Mesenteric fat pad (tissue), 1 donor: ENCODE measurements at places on chromosomes 2 and 18.

GRCh38 chr2:113281910-113282746 is 3.4 kb upstream of the PAX8 start:
- DNase-seq: no peak

DNA sequence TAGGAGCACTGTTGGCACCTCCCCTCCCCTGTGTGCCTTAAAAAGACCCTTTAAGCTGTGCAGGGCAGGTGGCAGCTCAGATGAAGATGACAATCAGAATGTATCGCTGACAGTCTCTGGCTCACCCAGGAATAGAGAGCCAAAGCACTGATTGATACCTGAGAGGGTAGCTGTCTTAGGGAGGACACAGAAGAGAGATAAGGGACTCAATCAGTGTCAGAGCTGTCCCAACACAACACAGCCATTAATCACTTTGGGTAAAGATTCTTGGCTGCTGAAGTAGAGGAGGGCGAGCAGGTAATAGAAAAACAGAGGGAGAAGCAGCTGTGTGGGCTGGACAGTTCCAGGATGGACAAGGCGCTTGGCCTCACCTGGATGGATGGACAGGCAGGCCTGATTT is 124.9 kb downstream of the NRP2 start:
- DNase-seq: no peak

DNA sequence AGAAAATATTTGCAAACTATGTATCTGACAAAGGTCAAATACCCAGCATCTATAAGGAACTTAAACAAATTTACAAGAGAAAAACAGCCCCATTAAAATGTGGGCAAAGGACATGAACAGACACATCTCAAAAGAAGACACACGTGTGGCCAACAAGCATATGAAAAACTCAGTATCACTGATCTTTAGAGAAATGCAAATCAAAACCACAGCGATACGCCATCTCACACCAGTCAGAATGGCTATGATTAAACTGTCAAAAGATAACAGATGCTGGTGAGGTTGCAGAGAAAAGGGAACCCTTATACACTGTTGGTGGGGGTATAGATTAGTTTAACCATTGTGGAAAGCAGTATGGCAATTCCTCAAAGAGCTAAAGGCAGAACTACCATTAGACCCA is 64.3 kb upstream of the RBMS1 start:
- no peak for DNase-seq

DNA sequence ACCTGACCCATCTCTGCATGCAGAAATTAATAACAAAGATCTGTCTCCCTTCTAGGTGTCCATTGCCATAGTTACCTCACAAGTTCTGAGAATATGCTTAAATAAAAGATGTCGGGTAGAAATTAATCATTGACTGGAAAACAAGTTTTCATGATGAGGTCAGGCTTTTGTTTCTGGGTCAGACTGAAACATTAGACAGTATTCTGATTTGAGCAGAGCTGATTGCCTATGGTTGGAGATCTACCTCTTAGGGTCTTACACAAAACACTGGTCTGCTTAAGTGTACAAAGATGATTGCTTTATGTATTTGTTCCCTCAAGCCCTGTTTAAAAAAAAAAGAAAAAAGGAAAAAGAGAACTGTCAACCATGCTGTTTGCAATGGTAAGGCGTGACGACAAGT is 956.4 kb downstream of the CPS1 start:
- DNase-seq: no peak

DNA sequence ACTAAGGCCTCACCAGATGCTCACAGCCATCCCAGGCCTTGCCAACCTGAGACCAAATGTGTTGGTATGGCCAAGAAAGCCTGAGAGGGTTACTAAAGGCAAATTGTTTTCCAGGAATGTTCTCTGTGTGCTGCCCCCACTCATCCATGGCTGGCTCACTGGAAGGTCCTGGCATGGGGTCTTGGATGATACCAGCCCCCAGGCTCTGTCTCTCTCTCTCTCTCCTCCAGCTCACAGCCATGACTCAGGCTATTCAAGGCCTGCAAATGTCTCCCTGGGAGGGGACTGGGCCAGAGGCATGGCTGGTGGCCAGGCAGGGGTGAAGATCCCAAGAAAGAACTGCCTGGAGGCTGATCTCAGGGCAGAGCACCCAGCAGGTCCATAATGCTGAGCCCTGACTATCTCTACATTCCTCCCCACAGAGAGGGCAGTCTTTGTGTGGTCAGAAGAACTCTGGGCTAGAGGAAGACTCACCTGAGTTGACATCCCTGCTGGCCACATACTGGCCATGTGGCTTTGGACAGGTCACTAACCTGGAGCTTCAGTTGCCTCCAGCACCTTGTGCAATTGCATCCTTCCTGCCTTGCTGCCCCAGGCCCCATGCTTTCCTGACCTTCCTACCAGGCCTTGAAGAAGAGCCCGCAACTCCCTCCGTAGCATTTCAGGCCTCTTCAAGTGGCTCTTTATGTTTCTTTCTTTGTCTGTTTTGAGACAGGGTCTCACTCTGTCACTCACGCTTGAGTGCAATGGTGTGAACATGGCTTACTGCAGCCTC is 150.4 kb downstream of the ZFP36L2 start:
- DNase-seq: peak; percentile 87

DNA sequence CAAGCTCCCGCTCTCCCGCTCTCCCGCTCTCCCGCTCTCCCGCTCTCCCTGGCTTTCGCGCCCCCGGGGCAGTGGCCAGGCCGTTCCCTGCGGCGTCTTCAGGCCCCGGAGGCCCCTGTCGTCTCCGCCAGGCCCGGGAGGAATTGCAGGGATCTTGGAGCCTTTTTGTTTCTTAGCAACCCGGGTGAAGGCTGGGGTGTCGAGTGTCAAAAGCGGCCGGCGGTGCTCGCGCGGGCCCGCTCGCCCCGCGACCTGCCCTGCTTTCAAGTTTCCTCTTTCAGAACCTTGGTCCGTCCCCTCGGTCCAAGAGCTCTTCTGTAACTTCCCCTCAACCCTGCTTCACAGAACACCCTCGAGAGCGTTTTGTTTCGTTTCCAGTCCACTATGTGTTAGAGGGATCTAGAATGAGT is 1.4 kb downstream of the RNF138 start:
- DNase-seq: no peak

GRCh38 chr2:104866122-104866864 is 12.4 kb downstream of the POU3F3 start:
- no peak for DNase-seq

- peak; percentile 59 for DNase-seq
Observed at GRCh38 chr2:239389414-239390329, 11.1 kb downstream of the HDAC4 start.

DNA sequence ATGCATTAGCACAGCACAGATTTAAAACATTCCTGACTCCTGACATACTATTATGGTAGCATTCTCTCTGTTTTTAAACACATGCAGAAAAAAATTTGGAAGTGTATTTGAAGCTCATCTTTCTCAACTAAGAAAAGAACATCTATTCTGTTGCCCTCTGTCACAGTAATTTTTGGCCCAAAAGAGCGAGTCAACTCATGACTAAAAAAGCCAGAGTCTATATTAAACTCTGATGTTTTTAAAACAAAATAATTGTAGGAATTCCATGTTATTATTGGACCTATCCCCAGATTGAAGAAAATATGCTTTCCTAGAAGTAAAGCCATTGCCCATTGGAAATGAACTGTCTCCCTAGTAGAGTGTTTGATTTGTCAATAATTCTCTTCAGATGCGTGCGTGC is 96.7 kb downstream of the CRIM1 start:
- DNase-seq: no peak

- DNase-seq: no peak
Observed at GRCh38 chr2:63613391-63613901, 24.7 kb downstream of the MDH1 start.

- DNase-seq: no peak
Observed at GRCh38 chr2:120109186-120110061, 96.5 kb downstream of the EPB41L5 start.

GRCh38 chr18:6010284-6010683 is 115.0 kb upstream of the TMEM200C start:
- DNase-seq: no peak

DNA sequence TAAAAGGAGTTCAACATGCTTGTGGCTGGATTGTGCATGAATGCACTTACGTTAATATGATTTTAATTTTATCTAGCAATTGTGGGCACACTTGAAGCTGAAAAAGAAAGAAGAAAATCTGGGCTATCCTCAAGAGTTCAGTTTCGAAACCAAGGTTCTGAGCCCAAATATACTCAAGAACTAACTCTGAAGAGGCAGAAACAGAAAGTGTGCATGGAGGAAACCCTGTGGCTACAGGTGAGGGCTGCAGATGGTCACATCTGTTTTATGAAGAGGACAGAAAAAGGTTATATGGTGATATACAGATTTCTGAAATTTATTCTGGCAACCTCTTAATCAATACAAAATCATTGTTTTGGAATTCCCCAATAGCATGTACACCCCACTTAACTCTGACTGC is 57.3 kb downstream of the ITGA6 start:
- DNase-seq: no peak

- DNase-seq: no peak
Observed at GRCh38 chr2:168210216-168210894, 37.0 kb downstream of the STK39 start.

DNA sequence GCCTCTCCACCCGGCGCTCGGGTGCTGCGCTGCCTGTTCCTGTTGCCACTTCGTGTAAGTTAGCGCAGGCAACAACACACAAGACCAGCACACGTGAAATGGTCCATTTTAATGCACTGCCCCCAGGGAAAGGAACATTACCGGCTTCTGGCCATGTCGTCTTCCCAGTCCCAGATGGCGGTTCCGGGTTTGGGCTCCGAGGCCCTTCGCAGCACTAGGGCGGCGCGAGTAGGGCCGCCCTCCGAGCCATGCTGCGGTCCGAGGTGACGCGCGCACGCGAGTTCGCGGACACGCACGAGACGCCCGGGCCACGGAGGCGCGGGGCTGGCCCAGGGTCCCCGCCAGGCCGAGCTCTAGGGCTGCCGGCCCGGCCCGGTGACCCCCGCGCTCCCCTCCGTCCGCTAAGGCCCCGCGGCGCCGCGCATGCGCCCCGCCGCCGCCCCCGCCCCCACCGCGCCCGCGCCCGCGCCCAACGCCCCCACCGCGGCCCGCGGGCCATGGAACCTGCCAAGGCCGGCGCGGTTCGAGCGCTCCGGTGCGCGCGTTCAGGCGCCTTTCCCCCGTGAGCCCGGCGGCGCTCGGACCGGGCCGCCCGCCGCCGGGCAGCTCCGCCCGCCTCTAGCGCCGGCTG is 367 bp upstream of the ZNF236 start:
- DNase-seq: peak; percentile 91

DNA sequence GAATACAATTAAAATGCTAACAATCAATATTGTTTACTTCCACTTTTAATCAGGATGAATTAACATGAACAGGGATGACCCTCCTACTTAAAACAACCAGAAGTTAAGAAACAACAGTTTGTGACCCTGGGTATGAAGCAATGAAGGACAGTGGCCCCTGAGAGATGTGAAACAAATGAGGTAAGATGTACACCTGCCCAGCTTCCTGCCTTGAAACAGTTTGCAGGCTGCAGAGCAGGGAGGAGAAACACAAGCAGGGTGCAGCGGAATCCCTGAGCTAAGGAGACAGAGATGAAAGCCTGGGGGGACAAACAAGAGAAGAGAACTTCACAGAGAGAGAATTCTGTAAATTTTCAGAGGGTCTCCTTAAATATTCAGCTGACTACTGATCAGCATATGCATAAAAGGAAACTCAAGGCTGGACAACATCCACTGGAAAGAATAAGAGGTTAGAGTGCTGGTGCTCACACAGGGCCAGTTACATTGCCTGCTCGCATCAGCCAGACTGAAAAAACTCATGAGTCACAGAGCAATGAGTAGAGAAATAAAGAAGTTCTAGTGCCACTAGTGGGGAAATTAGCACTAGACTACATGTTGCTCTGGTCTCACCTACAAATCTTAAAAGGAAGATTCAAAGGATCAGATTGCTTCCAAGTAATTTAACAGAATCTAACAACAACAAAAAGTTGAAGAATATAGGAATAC is 106.4 kb downstream of the PID1 start:
- DNase-seq: no peak

GRCh38 chr2:2703762-2704427 is 372.8 kb upstream of the MYT1L start:
- DNase-seq: no peak

GRCh38 chr2:238339395-238339780 is 19.1 kb downstream of the TRAF3IP1 start:
- peak; percentile 78 for DNase-seq

- no peak for DNase-seq
Observed at GRCh38 chr2:96336104-96336775, 674 bp downstream of the NCAPH start.

DNA sequence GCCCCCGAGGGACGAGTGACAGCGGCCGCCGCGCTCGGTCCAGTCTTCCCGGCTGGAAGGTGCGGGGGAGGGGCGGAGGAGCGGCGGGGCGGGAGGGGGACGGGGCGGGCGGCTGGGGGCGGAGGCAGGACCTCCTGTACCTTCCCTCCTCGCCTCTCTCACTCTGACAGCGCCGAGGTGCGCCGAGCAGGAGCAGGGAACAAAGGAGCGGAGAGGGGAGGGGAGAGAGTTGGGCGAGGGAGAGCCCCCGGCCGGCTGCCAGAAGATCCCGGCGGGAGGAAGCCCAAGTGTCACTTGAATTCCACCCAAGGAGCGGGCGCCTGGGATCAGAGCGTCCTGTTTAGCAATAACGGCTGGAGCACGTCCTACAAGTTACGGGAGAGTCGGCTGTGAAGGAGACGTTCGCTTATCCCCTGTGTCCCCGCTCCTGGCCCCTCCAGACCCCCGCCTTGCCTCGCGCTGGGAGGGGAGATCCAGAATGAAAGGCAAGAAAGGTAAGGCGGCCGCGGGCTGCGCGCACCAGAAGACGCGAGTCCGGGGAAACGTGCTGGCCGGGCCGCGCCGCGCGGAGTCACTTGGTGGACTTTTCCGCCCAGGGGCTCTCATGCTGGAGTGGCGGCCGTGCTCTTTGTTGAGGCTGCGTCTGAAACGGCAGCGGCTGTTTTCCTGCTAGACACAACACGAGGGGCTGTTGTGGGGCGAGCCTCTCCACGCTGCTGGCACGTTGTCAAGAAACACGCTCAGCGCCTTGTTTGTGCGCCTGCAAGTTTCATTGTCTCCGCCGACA is at the start of gene TGIF1:
TGIF1 (plus strand) TSS at position 161 of the 787 bp plus-strand sequence; CDS start at position 479, 318 bp downstream.
- DNase-seq: peak; percentile 94
